ENCODE measurements at places on chromosomes 2 and 18.

DNA sequence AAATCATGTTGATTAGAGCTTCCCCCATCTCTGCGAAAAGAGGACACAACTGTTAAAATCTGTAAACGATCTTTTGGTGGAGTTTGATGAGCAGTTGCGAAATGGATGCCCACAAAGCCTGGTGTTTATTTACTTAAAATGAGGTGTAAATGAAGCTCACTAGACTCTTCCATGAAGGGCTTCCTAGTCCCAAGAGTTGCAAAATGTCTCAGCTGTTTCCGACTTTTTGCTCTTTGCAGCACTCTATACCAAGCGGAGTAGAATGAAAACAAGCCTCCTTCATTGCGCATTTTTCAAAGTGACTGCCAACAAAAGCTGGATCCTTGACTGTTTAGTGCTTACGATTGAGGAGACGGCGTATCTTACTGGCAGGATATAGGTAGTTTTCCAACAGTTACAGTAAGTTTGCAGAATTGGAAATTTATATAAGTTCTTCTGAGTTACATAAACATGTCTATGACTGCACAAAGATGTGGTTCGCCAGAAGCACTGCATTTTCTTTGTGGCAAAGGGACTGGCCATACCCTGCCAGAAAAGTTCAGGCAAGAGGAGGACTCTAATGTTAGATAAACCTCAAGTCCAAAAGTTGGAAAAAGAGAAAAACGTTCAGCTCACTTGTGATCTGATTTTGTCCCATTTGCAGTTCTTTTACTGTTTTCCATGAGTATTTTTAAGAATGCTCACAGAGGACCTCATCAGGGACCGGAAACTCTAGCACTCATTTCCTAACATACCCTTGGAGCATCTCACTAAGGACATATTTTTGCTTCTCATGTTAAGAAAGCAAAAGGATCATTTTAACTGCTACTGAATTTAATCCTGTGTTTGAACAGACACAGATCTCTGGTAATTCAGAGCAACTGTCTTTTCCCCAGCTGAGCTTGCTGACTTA, 42.7 kb downstream of the COLEC12 start:
- DNase-seq: no peak

DNA sequence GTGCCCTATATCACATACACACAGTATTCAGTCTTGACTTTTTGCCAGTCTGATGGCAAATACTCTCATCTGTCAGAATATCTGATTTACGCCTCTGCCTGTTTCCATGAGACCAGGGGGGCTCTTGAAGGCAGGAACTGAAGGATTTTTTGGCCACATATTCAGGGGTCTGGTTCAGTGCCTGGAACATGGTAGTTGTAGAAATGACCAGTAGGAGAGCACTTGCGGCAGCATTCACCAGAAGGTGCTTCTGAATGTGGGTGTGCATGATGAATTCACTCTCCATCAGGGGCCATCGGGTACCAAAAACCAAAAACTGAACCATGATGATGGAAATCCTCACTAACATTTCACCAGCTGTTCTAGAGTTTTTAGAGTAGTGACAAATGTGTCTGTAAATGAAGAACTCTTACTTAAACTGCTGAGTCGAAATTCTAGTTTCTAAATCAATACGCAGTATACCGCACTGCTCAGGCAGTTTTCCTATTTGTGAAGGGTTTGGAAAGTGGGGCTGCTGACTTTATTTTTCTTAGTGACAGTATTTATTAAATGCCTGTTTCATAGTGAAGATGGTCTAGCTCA, 54.6 kb downstream of the MERTK start:
- no peak for DNase-seq

DNA sequence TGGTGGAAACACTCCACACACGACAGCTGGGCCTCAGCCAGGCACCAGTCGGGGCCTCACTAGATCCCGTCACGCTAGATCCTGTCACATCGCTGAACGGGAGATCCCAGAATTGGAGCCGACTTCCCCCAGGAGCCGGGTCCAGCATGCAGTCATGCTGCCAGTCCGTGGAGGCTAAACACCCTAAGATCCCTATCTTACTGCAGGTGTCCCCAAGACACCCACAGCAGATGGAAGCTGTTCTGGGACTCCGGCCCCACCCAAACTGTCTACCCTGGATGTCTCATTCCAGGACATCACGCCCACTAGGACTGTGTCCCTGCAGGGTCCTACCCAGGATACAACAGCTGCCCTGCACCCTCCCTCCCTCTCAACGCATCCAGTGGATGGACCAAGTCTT, 23.4 kb downstream of the ZNF516 start:
- no peak for DNase-seq

DNA sequence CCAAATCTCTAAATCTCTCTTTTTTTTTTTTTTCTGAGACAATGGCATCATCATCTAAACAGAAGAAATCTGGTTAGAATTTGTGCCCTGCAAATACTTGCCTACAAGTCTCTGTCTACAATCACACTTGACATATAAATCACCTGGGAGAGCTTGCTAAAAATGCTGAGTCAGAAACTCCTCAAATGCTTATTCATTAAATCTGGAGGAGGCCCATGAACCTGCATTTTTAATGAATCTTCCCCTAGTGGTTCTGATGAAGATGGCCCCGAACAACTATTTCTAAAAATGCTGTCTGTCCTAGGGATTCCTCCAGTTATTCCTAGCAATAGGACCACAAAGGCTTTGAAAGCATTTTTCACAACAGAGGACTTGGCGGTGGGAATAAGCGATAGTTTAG, 1.6 kb upstream of the CSRNP3 start:
- no peak for DNase-seq

DNA sequence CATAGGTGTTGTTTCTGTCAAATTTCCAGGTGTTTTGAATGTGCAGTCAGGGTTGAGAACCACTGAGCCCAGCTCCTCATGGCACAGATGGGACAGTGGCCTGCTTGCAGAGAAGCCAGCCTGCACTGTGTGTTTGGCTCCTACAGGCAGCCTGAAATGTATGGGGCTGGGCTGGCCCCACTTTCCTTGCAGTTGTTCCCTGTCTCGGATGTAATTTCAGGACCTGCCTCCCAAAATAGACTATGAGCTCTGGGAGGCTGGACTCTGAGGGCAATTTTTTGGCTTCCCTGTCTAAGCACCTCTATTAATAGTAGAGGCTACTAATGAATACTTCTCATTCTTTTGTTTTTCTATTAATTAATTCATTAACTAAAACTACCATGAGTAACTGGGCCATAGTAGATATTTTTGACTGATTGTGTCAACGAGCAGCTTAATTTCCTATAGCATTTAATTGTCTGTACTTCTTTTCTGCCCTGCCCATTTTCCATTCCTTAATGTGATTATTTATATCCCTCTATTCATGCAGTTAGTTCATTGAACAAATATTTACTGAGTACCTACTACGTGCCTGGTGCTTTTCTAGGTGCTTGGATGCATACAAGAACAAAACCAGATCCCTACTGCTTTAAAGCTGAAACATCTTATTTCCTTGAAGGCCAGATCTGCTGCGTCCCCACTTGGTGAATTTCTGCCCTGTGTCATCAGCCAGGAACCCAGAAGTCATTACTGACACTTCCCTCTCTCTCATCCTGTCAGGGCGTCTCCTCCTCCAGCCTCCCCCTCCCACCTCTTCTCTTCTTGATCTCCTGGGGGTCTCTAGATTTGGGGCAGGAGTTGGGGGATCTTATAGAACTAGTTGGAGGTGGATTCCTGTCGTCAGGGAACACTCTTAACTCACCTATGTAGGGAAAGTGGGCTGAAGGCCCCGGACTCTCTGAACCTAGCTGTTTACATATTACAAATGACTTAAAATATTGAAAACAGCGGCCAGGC, 16.3 kb downstream of the DYSF start:
- DNase-seq: no peak

- no peak for DNase-seq
Observed at GRCh38 chr18:23316988-23317387, 136.1 kb upstream of the RIOK3 start.

GRCh38 chr2:122079844-122080243, 324.4 kb downstream of the TSN start:
- DNase-seq: no peak

DNA sequence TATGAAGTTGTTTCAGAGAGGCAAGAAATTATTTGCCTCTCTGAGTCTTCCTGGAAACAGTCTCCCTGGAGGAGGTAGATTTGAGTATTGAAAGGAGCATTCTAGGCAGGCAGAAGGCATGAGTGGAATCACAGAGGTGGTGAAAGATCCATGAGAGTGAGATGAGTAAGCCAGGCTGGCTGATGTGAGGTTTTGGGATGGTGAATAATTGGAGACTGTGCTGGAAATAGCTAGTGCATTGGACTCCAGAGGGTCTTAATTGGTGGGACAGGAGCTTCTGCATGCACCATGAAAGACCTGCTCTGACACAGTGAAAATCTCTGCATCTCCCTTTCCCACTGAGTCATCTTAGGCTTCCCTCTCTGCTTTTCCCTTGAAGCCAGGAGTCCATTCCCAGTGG, 46.3 kb downstream of the CDC42EP3 start:
- no peak for DNase-seq

GRCh38 chr2:201059961-201060755, 11.3 kb downstream of the HYCC2 start:
- no peak for DNase-seq

- DNase-seq: no peak
Observed at GRCh38 chr2:85213901-85214512, 80.8 kb downstream of the TCF7L1 start.

DNA sequence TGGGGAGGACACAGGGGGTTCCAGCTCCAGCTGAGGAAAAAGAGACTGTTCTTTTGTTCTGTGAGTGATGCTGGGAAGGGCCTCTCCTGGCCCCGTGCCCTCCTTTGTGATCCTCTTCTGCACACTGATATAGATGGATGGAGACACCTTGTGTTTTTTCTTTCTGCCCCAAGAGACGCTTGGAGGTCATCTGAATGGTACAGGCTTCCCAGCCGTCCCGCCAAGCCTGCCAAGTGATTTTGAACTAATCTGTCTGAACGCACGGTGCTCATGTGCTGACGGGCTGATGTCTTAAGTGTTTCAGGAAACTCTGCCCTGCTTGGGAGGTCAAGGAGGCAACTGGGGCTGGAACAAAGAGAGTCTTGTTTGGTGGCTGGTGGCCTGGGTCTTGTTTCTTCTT, 57.5 kb downstream of the KIF5C start:
- no peak for DNase-seq

GRCh38 chr18:53948991-53949390, 275.5 kb downstream of the MBD2 start:
- DNase-seq: no peak

- no peak for DNase-seq
Observed at GRCh38 chr2:63436488-63436887, 151.8 kb downstream of the WDPCP start.

DNA sequence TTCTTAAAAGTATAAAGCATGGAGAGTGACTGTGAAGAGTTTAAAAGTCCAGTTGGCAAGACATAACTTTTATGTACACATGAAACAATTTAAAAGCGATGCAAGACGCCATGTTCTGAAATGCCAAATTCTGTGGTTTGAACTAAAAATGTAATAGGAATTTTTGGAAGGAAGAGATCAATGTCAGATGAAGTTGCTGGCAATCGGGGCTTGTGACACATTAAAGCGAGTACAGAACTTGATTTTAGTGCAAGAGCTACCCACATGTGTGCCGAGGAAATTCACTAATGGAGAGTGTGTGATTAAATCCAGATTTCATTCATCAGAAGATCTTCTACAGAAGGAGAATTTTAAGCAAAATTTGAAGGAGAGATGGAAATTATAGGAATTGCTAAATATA, 220.2 kb upstream of the CCDC68 start:
- no peak for DNase-seq

GRCh38 chr2:237429753-237430152, 15.8 kb upstream of the COL6A3 start:
- no peak for DNase-seq

DNA sequence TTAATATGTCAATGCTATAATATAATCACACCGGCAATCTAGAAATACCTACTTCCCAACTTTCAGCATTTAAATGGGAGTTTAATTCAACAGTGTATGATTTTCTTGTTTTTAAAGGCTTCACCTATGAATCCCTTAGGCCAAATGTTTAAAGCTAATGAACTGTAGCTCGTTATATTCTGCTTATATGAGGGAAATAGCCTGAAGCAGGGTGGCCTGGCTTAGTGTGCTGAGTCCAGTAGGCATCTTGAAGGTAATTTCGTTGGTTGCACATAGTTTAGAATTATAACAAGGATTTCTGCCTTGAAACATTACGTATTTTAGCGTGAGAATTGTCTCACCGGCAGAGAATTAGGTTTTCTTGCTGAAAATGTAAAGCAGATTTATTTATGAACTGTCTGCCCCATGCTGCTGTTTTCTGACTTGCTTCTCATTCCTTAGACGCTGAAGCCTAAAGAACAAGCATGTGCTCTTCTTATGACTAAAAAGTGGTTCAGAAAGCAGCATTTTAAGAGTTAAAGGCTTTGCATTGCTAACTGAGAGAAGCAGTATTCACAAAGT, 433.7 kb upstream of the RAB12 start:
- DNase-seq: no peak

DNA sequence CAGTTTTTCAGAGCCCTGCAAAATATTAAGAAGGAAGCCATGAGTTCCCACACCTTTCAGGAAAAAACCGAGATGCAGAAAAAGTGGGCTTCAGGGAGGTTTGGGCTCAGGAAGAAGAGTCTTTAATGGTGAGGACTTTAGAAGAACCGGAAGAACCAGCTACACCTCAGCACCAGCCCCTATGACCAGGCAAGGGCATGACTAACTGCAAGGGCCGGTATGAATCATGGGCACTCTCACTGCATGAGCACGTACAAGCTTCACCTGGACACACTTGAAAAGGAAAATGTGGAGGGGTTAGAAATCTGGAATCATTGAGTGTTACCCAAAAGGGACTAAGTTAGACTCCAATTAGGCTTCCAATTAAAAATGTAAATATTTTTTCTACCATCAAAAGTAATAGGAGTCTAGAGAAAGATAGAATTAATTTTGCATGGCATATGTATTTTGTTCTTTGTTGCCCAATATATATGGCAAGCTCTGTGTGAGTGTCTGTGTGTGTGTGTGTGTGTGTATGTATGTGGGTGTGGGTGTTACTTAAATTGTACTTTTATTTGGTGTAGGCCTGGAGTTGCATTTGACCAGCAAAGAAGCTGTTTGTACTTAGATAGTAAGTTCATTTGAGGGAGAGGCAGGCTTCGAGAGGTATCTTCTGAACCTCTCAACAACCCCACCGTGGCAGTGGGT, 66.5 kb upstream of the THUMPD2 start:
- no peak for DNase-seq

GRCh38 chr2:198106621-198107385, 302.4 kb downstream of the PLCL1 start:
- DNase-seq: peak; percentile 96

DNA sequence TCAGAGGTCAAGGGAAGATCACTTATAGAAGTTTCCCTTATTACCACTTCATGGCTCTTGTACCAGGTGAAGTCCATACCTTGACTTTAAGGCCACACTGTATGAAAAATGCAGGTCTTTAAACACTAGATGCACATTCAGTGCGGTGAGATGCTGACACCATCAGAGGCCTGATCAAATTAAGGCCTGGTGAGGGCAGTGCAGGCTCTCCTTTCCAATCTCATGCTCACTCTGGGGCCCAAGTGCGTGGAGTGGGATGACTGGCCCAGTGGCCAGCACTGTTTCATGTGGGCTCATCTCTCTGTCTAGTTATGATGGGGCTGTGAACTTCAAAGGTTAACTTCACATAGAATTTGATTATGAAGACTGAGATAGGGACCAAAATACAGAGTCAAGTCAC, 281.1 kb downstream of the SLC4A3 start:
- no peak for DNase-seq
